HFF-Myc (cell line): ENCODE measurements at places on chromosomes 4 and X.

GRCh38 chrX:117510453-117510852 is 606.2 kb downstream of the KLHL13 start:
- no peak for DNase-seq

- DNase-seq: no peak
These were observed 115.8 kb upstream of the BMPR1B start for GRCh38 chr4:94641702-94642560.

DNA sequence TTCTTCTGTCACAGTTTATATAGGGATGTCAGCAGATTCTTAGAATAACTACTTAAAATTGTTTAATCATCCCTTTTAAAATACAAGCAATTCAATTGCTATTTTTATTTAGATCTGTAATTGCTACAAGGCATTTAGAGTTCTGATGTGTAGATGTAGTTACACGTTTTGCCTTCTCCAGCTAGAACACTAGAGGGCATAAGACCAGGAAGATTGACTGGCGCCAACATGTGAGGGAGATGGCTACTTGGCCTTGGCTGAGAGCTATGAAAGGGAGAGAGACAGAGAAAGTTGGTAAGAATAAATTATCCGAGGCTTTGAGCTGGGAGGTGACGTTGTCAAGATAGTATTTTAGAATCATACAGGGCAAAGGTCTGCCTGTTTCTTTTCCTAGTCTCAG is 563.7 kb upstream of the PRKX start:
- DNase-seq: no peak

- DNase-seq: no peak
These were observed 6.6 kb downstream of the KLHL15 start for GRCh38 chrX:24020306-24020876.

DNA sequence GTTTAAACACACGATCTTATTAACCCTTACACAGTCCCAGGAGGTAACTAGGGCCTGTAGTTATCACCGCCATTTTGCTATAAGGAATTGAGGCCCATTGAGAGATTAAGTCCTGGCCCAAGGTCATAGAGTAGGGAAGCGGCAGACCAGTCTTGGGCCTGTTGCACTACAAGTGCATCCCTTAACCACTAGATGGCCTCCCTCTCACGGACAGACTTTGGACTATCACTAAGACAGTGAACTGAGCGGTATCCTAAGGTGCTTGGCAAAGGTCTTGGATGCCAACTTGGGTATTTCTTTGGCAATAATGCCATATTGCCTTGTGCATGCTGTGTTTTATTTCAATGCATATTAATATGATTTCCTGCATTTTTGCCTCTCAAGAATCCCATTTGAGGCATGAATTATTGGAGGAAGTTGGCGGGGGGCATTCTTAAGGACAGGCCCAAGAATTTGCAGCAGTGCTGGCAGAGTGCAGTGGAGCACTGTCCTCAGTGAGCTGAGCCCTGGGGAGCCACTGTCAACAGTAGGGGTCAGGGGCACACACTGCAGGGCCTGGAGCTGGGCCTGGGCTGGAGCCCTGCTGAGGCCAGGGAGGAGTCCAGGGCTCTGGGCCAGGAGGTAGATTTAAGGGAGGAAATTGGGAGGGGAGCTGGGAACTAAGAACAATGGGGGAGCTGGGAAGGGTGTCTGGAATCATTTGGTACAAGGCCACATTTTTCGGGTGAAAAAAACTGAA is 147.4 kb downstream of the SMIM20 start:
- no peak for DNase-seq

GRCh38 chr4:5399790-5400421 is 308.5 kb downstream of the EVC2 start:
- DNase-seq: no peak

DNA sequence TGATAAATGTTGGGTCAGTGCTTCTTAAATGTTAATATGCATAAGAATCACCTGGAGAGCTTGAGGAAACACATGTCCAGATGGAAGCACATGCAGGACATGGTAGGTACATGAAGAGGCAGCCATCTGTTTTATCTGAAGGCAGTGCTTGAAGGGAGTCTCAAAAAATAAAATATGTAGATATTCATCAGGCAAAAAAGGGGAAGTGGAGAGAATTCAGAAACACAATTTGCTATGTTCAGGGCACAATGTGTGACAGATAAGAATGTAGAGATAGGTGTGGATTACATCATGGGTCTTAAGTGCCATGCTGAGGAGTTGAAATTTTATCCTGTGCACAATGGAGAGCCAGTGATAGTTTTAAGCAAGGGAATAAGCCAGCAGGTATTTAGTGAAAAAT is 59.6 kb upstream of the CASK start:
- no peak for DNase-seq

DNA sequence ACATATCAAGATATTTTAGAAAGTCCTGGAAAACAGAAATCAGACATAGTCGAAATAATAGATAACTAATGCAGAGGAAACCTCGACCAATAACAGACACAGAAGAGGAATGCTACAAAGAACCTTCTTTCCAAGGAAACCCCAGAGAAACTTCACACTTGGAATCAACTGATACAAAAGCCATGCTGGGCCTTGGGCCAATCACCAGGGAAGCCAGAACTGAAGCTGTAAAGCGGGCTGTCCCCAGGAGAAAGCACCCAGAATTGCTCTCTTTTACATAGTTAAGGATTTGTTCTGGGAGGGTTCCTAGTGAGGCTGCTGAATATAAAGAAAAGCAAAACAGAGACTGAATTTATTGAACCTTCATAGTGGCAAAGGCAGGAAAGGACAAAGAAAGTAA is 100.5 kb downstream of the PRDM5 start:
- DNase-seq: no peak

GRCh38 chr4:82519776-82520175 is 42.0 kb downstream of the TMEM150C start:
- no peak for DNase-seq

DNA sequence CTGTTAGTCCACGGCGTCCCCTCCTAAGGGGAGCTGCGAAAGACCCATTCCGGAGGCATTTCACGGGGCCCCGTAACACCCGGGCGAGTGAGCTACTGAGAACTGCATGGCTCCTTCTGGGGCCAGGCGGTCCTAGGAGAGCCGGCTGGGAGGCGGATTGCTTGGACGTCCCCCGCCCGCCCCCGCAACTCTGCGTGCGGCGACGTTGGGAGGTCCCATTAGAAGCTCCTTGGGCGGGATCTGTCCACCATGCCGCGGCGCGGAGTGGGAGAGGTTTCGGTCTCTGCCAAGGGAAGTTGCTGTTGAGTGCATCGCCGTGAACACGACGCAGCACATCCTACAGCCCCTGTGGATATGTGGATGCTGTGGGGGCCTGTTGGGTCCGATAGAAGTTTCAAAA is 85.4 kb upstream of the IGFBP7 start:
- no peak for DNase-seq

DNA sequence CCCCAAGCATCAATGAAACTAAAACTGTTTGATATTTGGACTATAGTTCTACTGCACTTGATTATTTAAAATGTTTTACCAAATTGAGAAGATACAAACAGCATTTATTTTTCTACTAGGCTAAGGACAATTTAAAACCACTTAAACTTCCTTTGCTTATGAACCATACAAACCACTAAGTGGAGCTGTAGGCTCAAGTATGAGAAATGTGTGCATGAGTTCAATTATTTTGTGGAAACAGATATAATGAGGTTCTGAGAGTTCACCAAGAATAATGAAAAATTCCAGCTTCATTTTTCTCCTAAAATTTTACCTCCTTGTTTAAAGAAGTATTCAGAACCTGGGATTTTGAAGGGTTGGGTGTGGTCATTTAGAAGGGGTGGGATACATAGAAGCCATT is 63.1 kb downstream of the SERPINA7 start:
- DNase-seq: no peak

DNA sequence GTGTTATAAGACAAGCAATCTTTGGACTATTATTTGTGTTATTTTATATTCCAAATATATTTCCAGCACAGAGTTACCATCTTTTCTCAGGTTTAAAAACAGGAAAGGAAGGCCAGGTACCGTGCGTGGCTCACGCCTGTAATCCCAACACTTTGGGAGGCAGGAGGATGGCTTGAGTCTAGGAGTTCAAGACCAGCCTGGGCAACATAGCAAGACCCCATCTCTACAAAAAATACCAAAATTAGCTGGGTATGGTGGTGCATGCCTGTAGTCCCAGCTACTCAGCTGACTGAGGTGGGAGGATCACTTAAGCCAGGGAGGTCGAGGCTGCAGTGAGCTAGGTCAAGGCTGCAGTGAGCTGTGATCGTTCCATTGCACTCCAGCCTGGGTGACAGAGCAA is 140.0 kb downstream of the POLA1 start:
- no peak for DNase-seq

GRCh38 chrX:50613846-50614245 is 143.2 kb upstream of the DGKK start:
- DNase-seq: no peak

DNA sequence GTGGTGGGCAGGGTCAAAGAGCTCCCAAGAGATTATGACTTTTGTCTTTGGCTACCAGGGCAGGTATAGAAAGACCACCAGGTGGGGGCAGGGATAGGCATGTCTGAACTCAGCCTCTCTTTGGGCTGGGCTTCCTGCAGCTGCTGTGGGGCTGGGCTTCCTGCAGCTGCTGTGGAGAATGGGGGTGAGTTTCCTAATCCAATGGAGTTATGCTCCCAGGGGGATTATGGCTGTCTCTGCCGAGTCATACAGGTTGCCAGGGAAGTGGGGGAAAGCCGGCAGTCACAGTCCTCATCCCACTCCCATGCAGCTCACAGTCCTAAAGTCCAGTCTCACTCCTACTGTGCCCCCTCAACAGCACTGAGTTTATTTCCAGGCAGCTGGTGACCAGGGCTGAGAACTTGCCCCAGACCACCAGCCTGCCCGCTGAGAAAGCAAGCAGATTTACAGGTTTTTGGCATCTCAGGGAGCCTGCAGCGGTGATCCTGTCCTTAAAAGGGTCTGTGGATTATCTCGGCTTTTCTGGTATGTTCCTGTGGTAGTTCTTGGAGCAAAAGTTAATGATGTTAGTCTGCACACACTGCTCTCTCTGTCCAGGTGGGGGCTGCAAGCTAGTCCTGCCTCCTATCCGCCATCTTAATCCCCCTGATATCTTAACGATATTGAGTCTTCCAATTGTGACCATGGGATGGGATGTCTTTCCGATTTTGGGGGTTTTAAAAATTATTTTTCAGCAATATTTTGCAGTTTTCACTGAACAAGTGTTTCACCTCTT is 133.4 kb downstream of the RTL9 start:
- no peak for DNase-seq

- no peak for DNase-seq
These were observed 83.8 kb downstream of the TBC1D9 start for GRCh38 chr4:140672416-140672815.

- DNase-seq: no peak
These were observed 23.0 kb downstream of the SH3D19 start for GRCh38 chr4:151302432-151302831.

DNA sequence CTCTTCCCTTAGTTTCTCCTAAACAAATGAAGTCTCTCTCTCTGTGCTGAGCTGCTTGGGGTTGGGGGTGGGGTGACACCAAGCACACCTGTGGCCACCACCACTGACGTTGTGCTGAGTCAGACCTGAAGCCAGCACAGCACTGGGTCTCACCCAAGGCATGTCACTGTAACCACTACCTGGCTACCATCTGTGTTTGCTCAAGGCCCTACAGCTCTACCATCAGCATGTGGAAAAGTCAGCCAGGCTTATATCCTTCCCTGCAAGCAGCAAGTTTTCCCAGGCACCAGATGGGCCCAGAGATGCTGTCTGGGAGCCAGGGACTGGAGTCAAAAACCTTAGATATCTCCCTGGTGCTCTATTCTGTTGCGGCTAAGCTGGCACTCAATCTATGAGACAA is 6.9 kb downstream of the CXCL10 start:
- DNase-seq: no peak

DNA sequence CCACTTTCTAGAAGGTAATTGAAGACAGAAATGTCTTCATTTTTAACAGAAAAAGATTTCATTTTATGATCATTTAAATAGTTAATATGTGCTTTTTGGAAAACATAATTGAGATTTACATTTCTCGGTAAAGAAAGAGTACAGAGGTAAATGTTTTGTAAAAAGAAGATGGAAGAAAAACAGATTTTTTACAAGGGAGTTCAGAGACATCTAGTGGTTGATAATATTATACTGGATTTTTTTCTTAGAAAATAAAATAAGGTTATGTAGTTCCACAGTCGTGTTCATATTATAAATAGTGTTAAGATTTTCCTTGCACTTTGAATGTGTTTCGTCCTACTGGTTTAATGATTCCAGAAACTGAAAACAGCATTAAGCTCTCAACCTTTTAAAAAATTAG is 60.6 kb downstream of the SMARCA1 start:
- no peak for DNase-seq

DNA sequence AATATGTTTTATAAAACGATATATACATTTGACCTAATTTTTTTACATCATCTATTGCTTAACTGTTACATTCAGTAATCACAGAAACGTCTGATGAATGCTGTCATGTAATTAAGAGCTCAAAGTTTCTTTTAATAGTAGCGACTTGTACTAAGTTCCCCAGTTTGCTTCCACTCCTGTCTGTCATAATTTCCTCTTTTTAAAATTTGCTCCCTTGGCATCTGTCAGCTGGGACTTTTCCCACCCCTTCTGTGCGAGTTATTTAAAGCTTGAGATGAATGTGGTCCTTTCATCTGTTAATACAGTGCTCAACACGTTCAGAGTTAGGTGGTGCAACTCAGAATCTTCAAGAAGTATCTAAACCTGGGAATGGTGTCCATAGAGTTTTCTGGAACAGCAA is 1.2 kb downstream of the RAP1GDS1 start:
- no peak for DNase-seq

DNA sequence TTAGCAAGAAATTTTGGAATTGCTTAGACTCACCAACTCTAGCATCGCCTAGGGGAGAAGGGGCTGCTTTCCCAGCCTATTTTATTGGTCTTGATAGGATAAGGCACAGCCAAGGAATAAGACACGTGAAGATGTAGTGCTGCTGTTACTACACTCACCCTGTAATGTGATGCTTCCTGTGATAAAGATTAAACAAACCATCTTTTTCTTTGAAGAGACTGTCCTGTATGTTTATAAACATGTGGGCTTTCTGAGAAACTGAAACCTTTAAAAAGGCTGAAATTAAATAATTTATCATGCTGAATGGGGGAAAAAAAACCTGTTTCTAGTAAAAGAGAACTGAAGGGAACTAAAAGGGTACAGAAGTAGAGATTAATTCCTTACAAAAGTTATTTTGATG is 13.2 kb downstream of the TAPT1 start:
- DNase-seq: no peak

- no peak for DNase-seq
These were observed 9.0 kb downstream of the TCEAL1 start for GRCh38 chrX:103637604-103638338.

DNA sequence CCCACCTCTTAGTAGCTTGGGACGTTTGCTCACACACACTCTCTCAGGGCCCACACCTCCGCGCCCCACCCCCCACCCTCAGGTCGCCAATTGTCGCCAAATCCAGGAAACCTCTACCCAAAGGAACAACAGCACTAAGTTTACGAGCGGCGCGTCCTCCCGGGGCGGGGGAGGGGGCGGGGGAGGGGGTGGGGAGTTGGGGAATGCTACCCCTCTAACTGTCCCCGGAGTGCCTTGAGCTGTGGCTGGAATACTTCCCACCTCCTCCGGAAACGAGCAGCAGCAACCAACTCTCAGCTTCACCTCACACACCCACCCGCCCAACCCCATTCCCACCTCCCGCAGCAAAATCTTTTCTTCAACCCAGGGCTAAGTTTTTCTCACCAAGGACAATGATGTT is 135.6 kb upstream of the ZIC3 start:
- no peak for DNase-seq

- DNase-seq: no peak
These were observed 90.9 kb upstream of the TLR2 start for GRCh38 chr4:153593161-153593560.
